ENCODE measurements at places on chromosomes 16 and 17.

GRCh38 chr17:53061446-53061845 is 761.3 kb upstream of the KIF2B start:
- no peak for DNase-seq

DNA sequence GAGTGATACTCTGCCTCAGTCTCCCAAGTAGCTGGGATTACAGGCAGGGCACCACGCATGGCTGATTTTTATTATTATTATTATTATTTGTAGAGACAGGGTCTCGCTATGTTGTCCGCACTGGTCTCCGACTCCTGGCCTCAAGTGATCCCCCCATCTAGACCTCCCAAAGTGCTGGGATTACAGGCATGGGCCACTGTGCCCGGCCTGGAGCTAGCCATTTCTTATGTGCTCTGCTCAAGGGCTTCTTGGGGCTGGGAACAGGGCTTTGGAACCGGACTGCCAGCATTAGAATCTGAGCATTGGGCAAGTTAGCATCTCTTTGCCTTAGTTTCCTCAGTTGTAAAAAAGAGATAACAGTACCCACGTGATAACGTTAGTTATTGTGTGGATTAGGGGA is 111.3 kb downstream of the C16orf78 start:
- DNase-seq, result no peak

GRCh38 chr16:11665071-11665491 is 3.2 kb upstream of the SNN start:
- no peak for DNase-seq

GRCh38 chr17:50844117-50844700 is 8.8 kb downstream of the WFIKKN2 start:
- DNase-seq, result no peak

GRCh38 chr17:44688675-44689476 is 700 bp downstream of the CCDC43 start:
- no peak for DNase-seq

GRCh38 chr16:85545227-85545818 is 67.8 kb upstream of the GSE1 start:
- no peak for DNase-seq

DNA sequence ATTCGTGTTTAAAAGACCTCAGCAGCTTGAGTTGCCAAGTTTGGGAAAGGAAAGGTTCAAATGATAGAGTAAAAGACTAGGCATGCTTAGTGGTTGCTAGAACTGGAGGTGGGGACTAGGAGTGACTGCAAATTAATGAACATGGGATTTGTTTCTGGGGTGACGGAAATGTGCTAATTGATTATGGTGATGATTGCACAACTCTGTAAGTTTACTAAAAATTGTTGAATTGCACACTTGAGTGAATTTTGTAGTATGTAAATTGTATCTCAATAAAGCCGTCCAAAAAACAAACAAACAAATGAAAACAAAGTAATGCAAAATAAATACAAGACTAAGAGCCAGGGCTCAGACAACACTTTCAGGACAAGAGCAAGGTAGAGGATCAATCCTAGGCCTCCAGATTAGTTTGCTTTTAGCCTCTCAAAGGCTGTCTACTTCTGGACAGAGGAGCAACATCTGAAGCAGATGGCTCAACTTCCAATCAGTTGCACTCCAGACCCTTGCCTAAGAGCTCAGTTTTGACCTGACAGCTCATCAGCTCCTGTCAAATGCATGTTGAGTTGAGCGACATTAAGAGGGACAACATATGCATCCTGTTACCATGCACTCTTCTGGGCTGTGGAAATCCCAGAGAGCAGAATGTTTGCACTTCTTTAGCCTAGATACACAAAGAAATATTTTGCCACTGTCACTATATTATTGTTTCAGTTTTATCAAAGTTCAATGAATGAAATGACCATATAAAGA is 111.2 kb upstream of the ASIC2 start:
- DNase-seq, result no peak

- no peak for DNase-seq
Measured at GRCh38 chr17:19996502-19996901, 12.7 kb upstream of the SPECC1 start.

DNA sequence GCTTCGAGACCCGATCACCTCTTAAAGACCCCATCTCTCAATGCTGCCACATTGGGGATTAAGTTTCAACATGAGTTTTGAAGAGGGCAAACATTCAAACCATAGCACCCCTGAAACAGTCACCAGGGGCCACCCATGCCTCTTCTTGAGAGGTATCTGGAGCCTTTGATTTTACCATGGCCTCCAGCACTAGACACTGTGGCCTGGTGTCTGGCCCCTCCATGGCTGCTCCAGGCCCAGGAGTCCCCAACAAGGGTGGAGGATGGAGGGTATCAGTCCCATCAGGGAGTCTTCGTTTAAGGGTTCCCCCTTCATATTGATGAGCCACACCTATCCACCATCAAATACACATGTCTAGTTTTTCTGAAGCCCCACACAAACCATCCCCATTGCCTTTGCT is 66.5 kb upstream of the CDH5 start:
- DNase-seq, result peak; percentile 9

DNA sequence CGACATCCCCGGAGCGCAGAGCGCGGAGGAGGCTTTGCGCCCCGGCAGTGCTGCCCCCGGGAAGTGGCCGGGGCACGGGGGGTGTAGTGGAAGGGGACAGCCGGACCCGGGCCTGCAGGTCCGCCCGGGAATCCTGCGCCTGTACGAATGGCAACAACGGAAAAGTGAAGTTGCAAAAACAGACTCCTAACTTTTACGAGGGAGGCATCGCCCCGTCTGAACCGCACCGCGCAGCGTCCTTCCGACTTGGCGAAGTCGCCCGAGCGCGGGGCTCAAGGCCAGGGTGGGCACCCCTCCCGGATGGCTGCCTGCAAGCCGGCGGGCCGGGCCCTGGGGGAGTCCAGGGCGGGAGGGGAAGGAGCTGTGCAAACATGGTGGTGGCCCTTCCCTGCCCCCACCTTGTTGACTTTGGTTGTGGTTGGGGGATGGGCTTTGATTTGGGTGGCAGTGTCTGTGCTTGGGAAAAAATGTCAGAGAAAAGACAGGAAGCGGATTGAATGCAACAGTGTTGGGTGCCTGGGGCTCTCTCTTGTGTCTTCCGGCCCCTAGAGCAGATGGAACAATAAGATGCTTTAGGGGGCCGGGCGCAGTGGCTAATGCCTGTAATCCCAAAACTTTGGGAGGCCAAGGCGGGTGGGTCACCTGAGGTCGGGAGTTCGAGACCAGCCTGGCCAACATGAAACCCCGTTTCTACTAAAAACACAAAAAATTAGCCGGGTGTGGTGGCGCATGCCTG is 675 bp downstream of the RNF213 start:
- no peak for DNase-seq

- DNase-seq, result no peak
Measured at GRCh38 chr17:17712268-17712924, 31.1 kb downstream of the RAI1 start.

GRCh38 chr16:85483424-85483823 is 129.7 kb upstream of the GSE1 start:
- DNase-seq, result no peak

DNA sequence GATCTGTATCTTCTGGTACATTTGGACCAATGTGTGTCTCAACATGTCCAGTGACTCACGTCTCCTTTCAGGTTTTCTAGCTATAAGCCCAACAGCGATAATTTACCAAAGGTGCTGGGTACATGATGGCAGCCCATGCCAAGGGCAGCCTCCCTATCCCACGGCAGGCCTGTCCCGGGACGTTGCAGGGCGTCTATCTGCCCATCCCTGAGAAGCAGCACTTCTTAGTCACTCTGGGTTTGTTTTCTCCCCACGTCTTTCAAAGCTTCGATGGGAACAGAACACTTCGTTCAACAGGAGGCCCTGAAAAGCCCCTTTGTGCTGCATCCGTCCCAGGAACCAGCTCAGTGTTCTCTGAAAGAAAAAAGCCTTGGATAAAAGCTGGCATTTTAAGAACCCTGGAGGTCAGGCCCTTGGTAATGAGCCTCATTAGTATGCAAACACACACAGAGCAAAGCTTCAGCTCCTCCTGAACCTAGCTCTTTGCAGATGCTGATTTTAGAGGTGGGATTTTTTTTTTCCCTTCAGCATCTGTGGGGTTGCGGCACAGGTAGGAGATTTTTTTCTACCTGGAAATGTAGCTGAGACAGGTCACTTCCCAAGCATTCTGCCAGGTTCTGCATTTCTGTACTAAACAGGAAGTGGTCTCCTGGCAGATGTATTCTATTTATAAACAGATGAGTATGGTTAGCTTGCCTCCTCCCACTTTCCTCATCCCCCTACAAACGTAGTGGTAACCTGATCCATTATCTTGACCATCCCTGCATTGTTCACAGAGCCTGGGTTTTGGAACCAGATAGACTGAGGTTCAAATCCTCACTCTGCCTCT is 17.5 kb upstream of the MT4 start:
- DNase-seq, result no peak

DNA sequence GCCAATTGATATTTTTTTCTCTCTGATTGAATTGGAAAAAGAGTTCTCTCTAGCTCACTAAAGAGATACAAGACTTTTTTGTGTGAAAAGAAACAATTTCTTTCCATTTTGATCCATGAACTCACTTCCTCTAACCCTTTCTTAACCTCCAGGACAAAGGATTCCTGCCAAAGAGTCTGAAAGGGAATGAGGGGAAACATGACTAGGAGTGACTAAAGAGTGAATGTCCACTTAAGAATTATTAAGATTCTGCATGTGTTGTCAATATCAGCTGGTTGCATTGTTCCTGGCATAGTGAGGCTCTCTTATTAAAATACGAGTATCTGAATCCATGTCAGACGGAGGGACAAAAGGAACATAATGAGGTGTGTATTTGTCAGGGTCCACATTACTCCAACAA is 344.7 kb downstream of the GRIN2A start:
- no peak for DNase-seq

GRCh38 chr16:48187779-48188178 is 32.0 kb upstream of the ABCC12 start:
- DNase-seq, result no peak

DNA sequence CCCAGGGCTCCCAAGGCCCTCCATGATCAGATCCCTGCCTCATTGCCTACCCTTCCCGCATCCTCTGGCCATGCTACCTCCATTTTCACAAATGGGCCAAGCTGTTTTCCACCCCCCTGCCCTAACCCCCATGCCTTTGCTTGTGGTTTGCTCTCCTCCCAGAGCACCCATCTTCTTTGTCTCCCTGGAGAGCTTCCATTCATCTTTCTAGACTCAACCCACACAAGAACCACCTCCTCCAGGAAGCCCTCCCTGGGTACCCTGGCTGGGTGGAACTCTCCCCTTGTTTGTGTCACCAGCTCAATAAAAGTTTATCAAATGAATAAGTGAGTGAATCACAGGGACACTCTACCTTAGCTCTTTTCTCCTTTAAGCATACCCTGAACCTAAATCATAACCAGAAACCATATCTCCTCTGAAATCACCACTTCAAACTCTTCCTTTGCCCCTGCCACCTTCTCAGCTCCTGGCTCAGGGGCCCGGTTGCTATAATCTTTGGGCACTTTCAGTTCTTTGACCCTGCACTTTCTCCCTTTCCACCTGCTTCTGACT is 2.9 kb upstream of the SCN4A start:
- DNase-seq, result no peak

GRCh38 chr17:10117581-10118001 is 80.8 kb downstream of the GAS7 start:
- DNase-seq, result no peak

DNA sequence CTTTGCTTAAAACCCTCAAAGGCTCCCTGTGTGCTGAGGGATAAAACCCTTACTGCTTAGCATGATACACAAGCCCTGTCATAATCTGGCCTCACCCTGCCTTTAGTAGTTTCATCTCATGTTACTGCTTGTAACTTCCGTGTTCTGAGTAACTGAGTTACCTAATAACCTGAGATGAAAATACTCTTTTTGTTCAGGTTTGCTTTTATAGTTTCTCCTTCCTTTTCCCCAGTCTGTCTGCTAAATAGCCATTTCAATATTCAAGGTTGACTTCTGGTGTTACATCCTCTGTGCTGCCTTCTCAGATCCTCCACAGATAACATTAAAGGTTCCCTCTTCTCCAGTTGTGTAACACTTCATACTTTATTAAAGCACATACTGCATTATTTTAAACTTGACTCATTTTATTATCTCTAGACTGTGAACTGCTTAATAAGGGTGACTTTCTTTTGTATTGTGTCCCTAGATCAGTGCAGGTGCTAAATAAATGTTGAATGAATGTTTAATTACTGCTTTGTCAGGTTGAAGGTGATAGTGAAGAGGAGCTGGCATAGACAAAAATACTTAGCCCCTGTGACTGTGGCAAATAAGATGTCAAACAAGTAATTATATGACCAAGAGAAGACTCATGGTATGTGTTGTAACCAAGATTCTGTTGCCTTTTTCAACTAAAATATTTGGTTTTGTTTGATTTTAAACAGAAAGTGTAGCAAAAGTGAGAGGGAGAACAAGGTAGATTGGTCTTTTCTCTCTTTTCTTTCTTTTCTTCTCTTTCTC is 47.8 kb downstream of the NFAT5 start:
- DNase-seq, result no peak

GRCh38 chr16:50655558-50656055 is 25.5 kb downstream of the SNX20 start:
- no peak for DNase-seq

GRCh38 chr17:77366206-77366557 is 225.4 kb downstream of the SEC14L1 start:
- no peak for DNase-seq

DNA sequence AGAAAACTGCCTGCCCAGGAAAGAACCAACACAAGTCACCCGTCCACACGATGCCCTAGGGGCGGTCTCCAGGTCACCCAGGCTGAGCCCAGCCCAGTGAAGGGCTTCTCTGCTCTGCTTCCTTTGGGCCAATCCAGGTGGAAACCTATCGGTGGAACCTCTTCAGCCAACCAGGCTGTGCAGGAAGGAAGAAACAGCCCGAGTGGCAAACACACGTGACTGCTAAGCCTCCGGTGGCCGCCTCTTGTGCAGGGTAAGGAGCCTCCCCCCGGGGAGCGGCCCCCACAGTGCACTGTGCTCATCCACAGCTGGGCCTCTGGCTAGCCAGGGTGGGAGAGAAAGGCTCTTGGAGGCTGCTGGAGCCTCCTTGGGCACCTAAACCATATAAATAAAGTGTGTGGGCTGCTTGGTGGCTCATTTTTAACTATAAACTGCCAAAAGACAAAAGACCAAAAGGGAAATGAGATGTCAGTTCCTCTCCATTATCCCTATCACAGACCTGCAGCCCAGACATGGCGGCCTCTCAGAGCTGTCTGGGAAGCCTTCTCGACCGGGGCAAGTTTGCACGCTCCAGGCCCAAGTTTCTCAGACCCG is 2.4 kb downstream of the RTN4RL1 start:
- DNase-seq, result no peak

GRCh38 chr16:23206986-23207385 is 24.4 kb downstream of the SCNN1G start:
- no peak for DNase-seq

DNA sequence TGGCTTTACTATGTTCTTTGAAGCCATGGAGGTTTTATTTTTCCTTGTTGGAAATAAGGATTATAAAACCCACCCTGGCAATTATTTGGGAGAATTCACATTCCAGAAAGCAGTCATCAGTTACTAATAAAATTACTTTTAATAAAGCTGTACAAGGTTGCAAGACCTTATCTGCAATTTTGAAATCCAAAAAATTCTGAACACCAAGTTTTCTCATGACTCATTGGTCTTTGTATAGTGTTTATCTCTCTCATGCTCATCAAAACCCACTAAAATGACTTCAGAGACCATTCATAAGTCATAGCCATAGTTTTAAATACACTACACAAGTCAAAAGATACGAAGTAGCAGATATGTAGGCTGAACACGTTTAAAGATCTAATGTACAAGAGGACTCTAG is 6.0 kb upstream of the KRT38 start:
- no peak for DNase-seq

Measured in coronary artery (tissue), 2 donors.